HT-29 (cell line): ENCODE measurements at places on chromosomes 2 and 18. TPM values are rescaled to one million over a fixed set of nuclear protein-coding genes. Genes with fewer than 3 reads are reported as not detected.

DNA sequence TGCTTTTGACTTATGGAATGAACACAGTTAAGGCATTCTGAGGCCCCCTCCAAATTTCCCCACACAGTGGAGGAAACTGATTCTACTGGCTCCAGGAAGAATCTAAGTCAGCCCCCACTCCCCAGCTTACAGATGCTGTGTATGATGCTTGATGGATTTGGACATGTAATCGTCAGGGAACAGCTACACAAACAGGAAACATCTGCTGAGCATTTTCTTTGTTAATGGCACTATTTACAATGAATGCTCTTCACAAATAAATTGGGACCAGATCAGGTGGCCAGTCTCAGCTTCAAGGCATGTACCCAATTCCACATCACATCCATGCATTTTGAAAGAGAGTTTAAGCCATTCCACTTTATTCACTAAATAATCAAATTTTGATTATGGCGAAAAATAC lies 562.3 kb downstream of the SOX11 start:
- DNase-seq = no peak

DNA sequence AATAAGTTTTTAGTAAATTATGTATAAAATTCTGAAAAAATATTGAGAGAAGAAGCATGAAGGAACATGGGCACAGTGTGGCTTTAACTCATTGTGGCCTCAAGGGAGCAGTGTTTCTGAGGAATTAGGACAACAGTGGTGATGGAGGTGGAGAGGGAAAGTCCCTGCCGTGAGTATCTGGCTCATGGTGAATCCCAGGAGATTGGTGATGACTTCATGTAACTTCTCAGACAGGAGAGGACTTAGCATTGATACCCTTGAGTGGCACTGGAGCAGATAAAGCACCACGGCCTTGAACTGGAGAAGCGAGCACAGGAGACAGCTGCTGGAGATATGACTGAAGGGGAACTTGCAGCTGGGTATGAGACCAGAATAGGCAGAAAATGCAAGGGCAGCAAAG lies 35.0 kb upstream of the LRP1B start:
- peak; percentile 50 for DNase-seq

- no peak for DNase-seq
These were observed 86.8 kb upstream of the GULP1 start for GRCh38 chr2:188204824-188205223.

DNA sequence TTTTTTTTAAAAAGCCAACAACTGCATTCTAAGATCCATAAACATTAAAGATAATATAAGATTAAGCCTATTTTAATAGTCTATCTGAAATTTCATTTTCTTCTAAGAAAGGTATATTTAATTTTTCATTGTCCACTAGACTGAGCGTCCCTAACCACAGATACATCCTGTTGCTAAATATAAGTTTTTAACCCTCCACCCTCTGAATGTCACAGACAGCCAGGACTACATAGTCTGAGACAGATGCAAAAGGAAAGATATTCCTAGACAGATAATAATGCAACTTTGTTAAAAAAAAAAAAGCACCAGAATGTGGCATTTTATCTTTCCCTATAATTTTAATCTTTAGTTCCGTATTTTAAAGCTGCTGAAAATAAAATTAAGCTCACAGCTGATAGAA lies 114.6 kb downstream of the ZEB2 start:
- DNase-seq = no peak

C18orf54 gene
- 0.50 and 1.0 TPM in 2 replicates for total RNA-seq
